ENCODE measurements at places on chromosomes 1 and 21.

- peak; percentile 23 for DNase-seq
Measured at GRCh38 chr1:114342376-114342775, 168.6 kb downstream of the TRIM33 start.

- DNase-seq = no peak
Measured at GRCh38 chr1:162056579-162056978, 12.9 kb upstream of the NOS1AP start.

- no peak for DNase-seq
Measured at GRCh38 chr21:39189857-39190604, 6.8 kb upstream of the PSMG1 start.

DNA sequence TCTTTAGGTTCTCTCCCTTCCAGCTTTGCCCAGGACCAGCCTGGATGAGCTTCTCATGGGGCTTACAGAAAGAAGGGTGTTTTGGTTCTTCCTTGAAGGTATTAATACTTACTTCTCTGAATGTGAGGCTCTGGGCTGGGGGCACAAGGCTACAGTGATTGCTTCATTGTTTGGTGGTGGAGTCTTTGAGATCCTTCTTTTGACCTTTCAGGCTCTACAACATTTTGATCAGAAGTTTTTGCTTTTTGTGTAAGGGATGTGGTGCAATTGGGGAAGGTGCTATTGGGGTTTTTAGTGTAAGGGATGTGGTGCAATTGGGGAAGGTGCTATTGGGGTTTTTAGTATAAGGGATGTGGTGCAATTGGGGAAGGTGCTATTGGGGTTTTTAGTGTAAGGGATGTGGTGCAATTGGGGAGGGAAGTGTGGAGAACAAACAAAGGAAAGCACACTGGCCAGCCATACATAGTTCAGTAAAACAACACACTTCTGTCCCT lies 103.6 kb upstream of the IVNS1ABP start:
- DNase-seq = no peak
